A375 (cell line): ENCODE measurements at places on chromosomes 6 and 20. TPM values are rescaled to one million over a fixed set of nuclear protein-coding genes. Genes with fewer than 3 reads are reported as not detected.

Gene MAFB
- 0.04 and 0.40 TPM in 2 replicates for total RNA-seq

Gene NKAPL
- not detected in 2 replicates for total RNA-seq

Gene CCN2
- total RNA-seq = 40.6 and 43.2 TPM in 2 replicates

Gene KIAA1755
- 4.4 and 7.7 TPM in 2 replicates for total RNA-seq

Gene BMP2
- 13.4 and 15.8 TPM in 2 replicates for total RNA-seq

Gene COL20A1
- total RNA-seq = 0.03 and 0.41 TPM in 2 replicates

Gene ZSWIM3
- total RNA-seq = 3.1 and 3.8 TPM in 2 replicates

Gene OPRM1
- not detected in 2 replicates for total RNA-seq

Gene SMOC2
- total RNA-seq = not detected in 2 replicates

Gene CST2
- 1.9 TPM in 1 of 2 replicates, not detected in the other for total RNA-seq

Gene BPI
- not detected in 2 replicates for total RNA-seq

Gene SLC22A23
- total RNA-seq = 0.53 and 0.66 TPM in 2 replicates

Gene MYL9
- total RNA-seq = 3.1 and 3.2 TPM in 2 replicates

Gene LGSN
- total RNA-seq = not detected in 2 replicates

Gene GABRR2
- total RNA-seq = 0.24 and 0.26 TPM in 2 replicates

Gene IL17A
- not detected in 2 replicates for total RNA-seq

Gene ULBP3
- 7.1 and 14.2 TPM in 2 replicates for total RNA-seq

Gene BIRC7
- total RNA-seq = 0.08 TPM in 1 of 2 replicates, not detected in the other

Gene PRL
- not detected in 2 replicates for total RNA-seq

Gene TMEM14A
- total RNA-seq = 8.6 and 10.0 TPM in 2 replicates

Gene HLA-DMA
- 46.9 and 55.9 TPM in 2 replicates for total RNA-seq

Gene TTBK1
- not detected in 2 replicates for total RNA-seq

Gene MYCT1
- not detected in 2 replicates for total RNA-seq

Gene C6orf62
- total RNA-seq = 32.1 and 33.9 TPM in 2 replicates

Gene RAET1L
- total RNA-seq = 0.08 TPM in 1 of 2 replicates, not detected in the other

Gene RAB44
- total RNA-seq = 0.11 TPM in 1 of 2 replicates, not detected in the other
